ENCODE measurements at places on chromosomes 2 and 18. TPM values are rescaled to one million over a fixed set of nuclear protein-coding genes. Genes with fewer than 3 reads are reported as not detected.

The ELOA2 gene
- not detected for total RNA-seq

The TRAPPC12 gene
- total RNA-seq, result 64.3 TPM

The UGT1A6 gene
- not detected for total RNA-seq

The GPR55 gene
- 1.6 TPM for total RNA-seq

The TAF4B gene
- total RNA-seq, result 12.5 TPM

The IL1R2 gene
- 35.6 TPM for total RNA-seq

The CENPO gene
- total RNA-seq, result 39.9 TPM

The CCT7 gene
- total RNA-seq, result 541 TPM

Data from activated CD4-positive, alpha-beta memory T cell treated with anti-CD3 and anti-CD28 coated beads for 36 hours (primary cell).